ENCODE measurements at places on chromosomes 16 and 17. TPM values are rescaled to one million over a fixed set of nuclear protein-coding genes. Genes with fewer than 3 reads are reported as not detected.

CSH2 gene
- total RNA-seq, result not detected

SULT1A3 gene
- total RNA-seq, result 3.8 TPM

CCL7 gene
- total RNA-seq, result not detected

CHTF8 gene
- total RNA-seq, result 191 TPM

RAB37 gene
- 0.11 TPM for total RNA-seq

SULT1A2 gene
- 1.0 TPM for total RNA-seq

SRP68 gene
- total RNA-seq, result 30.5 TPM

NSMCE1 gene
- total RNA-seq, result 68.3 TPM

TMEM238L gene
- total RNA-seq, result not detected

ZG16B gene
- total RNA-seq, result 0.20 TPM

OMG gene
- not detected for total RNA-seq

GAS7 gene
- 0.76 TPM for total RNA-seq

SBK1 gene
- 0.02 TPM for total RNA-seq

INCA1 gene
- total RNA-seq, result not detected

CACNG5 gene
- total RNA-seq, result not detected

CLEC3A gene
- total RNA-seq, result not detected

TEKT5 gene
- total RNA-seq, result not detected

P3H4 gene
- 71.9 TPM for total RNA-seq
